ENCODE measurements at places on chromosomes 3 and 15. TPM values are rescaled to one million over a fixed set of nuclear protein-coding genes. Genes with fewer than 3 reads are reported as not detected.
A peak's percentile ranks its signal among the peaks of the same experiment; 100 is the strongest.

GPR62 gene
- total RNA-seq: not detected

GRCh38 chr3:27253831-27254230 is 115.4 kb downstream of the NEK10 start:
- no peaks in the 10 kb centered on the region for H3K4me1 ChIP-seq
- no peak overlapping the region for H3K27ac ChIP-seq
- H3K4me3 ChIP-seq: no peak overlapping the region
- H3K27me3 ChIP-seq: no peaks in the 10 kb centered on the region
- H3K36me3 ChIP-seq: no peaks in the 10 kb centered on the region

UPK1B gene
- not detected for total RNA-seq

COX5A gene
- total RNA-seq: 317 TPM

DNA sequence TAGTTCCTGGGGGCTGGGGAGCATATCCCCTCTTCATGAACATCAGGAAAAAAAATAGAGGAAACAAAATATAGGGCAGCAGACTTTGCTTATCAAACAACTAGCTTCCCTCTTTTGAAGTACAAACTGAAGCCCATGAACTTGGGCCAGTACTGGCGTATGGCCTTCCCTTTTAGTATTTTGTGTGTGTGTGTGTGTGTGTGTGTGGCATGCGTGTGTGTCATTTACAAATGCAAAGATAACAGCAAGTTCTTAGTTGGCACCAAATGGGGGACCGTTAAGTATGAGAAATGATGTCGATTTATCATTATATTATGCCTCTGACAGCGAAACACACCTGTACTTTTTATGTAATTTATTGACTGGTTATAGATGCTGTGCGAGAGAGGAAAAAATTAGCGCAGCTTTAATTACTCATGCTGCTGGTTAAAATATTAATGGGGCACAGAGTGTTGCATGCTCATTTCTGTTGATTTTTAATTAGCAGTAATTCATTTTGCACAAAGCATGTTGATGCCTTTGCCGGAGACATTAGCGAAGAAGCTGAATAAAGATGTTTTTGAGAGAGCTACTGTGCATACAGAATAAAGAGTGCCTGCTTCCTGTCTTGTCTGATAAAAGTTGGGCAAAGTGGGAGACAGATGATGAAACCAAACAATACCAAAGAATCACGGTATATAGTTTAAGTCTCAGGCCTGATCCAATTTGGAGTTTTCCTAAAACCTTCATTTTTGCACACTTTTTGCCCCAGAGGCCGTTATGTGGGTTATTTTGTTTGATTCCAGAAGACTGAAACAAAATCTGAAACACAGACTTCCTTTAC is 297.1 kb downstream of the SATB1 start:
- DNase-seq: no peak
- H3K27ac ChIP-seq: no peak overlapping the region
- H3K4me1 ChIP-seq: no peaks in the 10 kb centered on the region

PLIN1 gene
- total RNA-seq: not detected

GRCh38 chr3:134675726-134676256 is 25.0 kb upstream of the KY start:
- H3K4me3 ChIP-seq: no peak overlapping the region
- H3K27ac ChIP-seq: no peak overlapping the region
- no peaks in the 10 kb centered on the region for H3K36me3 ChIP-seq
- no peaks in the 10 kb centered on the region for H3K4me1 ChIP-seq

ASB14 gene
- total RNA-seq: not detected

GRCh38 chr15:79025201-79025600 is 65.4 kb downstream of the RASGRF1 start:
- H3K4me3 ChIP-seq: no peak overlapping the region
- DNase-seq: peak; percentile 63
- H3K4me1 ChIP-seq: no peaks in the 10 kb centered on the region
- H3K36me3 ChIP-seq: no peaks in the 10 kb centered on the region

- H3K4me3 ChIP-seq: peak overlapping the region; percentile 76
- peaks cover 38% of the 10 kb centered on the region for H3K4me1 ChIP-seq
- peak overlapping the region; percentile 99 for H3K27ac ChIP-seq
- no peaks in the 10 kb centered on the region for H3K36me3 ChIP-seq
- no peaks in the 10 kb centered on the region for H3K27me3 ChIP-seq
Observed at GRCh38 chr3:196193133-196193735, 18.0 kb downstream of the ZDHHC19 start.

GOLGA8G gene
- total RNA-seq: not detected

DNA sequence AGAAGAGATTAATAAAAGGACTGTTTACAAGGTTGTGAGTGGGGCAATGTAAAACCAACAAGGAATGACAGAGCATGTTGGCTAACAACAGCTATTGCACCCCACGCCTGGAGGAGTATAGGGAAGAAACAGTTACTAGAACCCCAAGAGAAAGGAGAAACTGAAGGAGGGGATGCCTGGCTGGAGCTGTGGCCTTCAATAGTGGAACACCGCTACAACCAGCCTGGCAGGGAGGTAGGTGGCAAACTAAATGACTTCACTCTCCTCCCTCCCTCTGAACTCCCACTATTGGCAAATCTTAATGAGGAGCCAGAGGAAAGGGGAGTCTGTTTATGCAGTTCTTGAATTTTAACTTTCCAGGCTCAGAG is 7.2 kb upstream of the CD47 start:
- peaks cover 6% of the 10 kb centered on the region for H3K27me3 ChIP-seq
- H3K4me3 ChIP-seq: no peak overlapping the region
- DNase-seq: no peak
- no peak overlapping the region for H3K27ac ChIP-seq
